ENCODE measurements at places on chromosomes 6 and 20. TPM values are rescaled to one million over a fixed set of nuclear protein-coding genes. Genes with fewer than 3 reads are reported as not detected.

- no peak overlapping the region for H3K27ac ChIP-seq
- no peak for DNase-seq
- H3K4me3 ChIP-seq = no peak overlapping the region
- H3K36me3 ChIP-seq = no peaks in the 10 kb centered on the region
- H3K4me1 ChIP-seq = no peaks in the 10 kb centered on the region
These were observed 36.1 kb upstream of the OPRM1 start for GRCh38 chr6:154002894-154003293.

GRCh38 chr6:87583822-87584221 is 6.0 kb downstream of the RARS2 start:
- H3K27ac ChIP-seq = no peak overlapping the region
- no peak overlapping the region for H3K4me3 ChIP-seq
- no peaks in the 10 kb centered on the region for H3K4me1 ChIP-seq
- DNase-seq = no peak
- H3K27me3 ChIP-seq = no peaks in the 10 kb centered on the region
- H3K36me3 ChIP-seq = no peaks in the 10 kb centered on the region

DNA sequence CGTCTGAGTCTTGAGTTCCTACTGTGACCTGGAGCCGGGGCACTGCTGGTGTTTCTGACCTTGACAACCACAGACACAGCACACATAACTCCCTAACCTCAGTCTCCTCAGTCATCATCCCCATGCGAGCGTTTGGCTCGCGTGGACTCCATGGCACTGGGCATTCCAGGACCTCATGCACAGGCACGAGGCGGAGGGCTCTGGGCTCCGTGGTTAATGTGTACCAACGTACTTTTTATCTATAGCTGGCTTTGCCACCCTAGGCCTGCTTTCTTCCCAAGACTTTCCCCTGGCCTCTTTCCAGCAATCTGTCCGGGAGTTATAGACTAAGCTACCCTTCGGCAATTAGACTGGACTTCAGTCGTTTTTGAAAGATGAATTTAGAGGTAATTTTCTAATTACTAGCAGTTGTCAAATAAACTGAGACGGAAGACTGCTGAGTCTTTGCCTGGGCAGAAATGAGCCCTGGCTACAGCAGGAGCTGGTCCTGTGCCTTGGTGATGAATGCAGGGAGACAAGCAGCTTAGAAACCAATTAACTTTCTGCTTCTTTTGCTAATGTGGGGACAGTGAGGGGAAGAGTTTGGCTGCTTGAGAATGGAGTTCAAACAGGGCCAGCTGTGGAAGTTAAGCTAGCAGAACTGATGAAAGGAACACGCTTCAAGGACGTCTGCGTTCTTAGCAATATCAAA is 16.1 kb upstream of the CTCFL start:
- DNase-seq = no peak
- no peaks in the 10 kb centered on the region for H3K27me3 ChIP-seq
- no peak overlapping the region for H3K4me3 ChIP-seq
- no peaks in the 10 kb centered on the region for H3K4me1 ChIP-seq
- no peak overlapping the region for H3K27ac ChIP-seq
- H3K36me3 ChIP-seq = no peaks in the 10 kb centered on the region

GRCh38 chr20:59062081-59062480 is 19.5 kb upstream of the PRELID3B start:
- H3K36me3 ChIP-seq = no peaks in the 10 kb centered on the region
- no peak overlapping the region for H3K4me3 ChIP-seq
- H3K27me3 ChIP-seq = no peaks in the 10 kb centered on the region
- no peaks in the 10 kb centered on the region for H3K4me1 ChIP-seq

GRCh38 chr6:137661601-137662000 is 167.4 kb upstream of the OLIG3 start:
- H3K4me1 ChIP-seq = no peaks in the 10 kb centered on the region
- H3K27ac ChIP-seq = no peak overlapping the region
- no peak for DNase-seq
- H3K27me3 ChIP-seq = no peaks in the 10 kb centered on the region
- H3K4me3 ChIP-seq = no peak overlapping the region
- no peaks in the 10 kb centered on the region for H3K36me3 ChIP-seq

- H3K27ac ChIP-seq = no peak overlapping the region
- no peaks in the 10 kb centered on the region for H3K27me3 ChIP-seq
- H3K36me3 ChIP-seq = no peaks in the 10 kb centered on the region
These were observed 135.8 kb upstream of the CITED2 start for GRCh38 chr6:139510040-139510790.

- H3K4me3 ChIP-seq = peak overlapping the region; percentile 89
- peaks cover 16% of the 10 kb centered on the region for H3K4me1 ChIP-seq
- no peak for DNase-seq
- H3K36me3 ChIP-seq = peaks cover 15% of the 10 kb centered on the region
- H3K27me3 ChIP-seq = no peaks in the 10 kb centered on the region
These were observed 2.0 kb upstream of the ZNFX1 start for GRCh38 chr20:49279677-49280462.

GRCh38 chr20:30921286-30922071 is 336.0 kb upstream of the DEFB115 start:
- no peak overlapping the region for H3K4me3 ChIP-seq
- no peaks in the 10 kb centered on the region for H3K4me1 ChIP-seq
- no peak overlapping the region for H3K27ac ChIP-seq
- DNase-seq = no peak

- H3K36me3 ChIP-seq = no peaks in the 10 kb centered on the region
- H3K4me1 ChIP-seq = no peaks in the 10 kb centered on the region
- peak overlapping the region; percentile 52 for H3K27ac ChIP-seq
- no peak overlapping the region for H3K4me3 ChIP-seq
These were observed 7.1 kb downstream of the CSNK2A1 start for GRCh38 chr20:536426-537010.

- no peaks in the 10 kb centered on the region for H3K27me3 ChIP-seq
- H3K4me3 ChIP-seq = peak overlapping the region; percentile 64
- peak overlapping the region; percentile 99 for H3K27ac ChIP-seq
These were observed 5.5 kb upstream of the ARMC12 start for GRCh38 chr6:35731414-35731735.

- no peaks in the 10 kb centered on the region for H3K27me3 ChIP-seq
- H3K4me3 ChIP-seq = no peak overlapping the region
- H3K4me1 ChIP-seq = no peaks in the 10 kb centered on the region
- no peaks in the 10 kb centered on the region for H3K36me3 ChIP-seq
These were observed 335.4 kb downstream of the GRIK2 start for GRCh38 chr6:101728956-101729355.

GRCh38 chr6:104017410-104018381 is 842.0 kb downstream of the HACE1 start:
- H3K36me3 ChIP-seq = no peaks in the 10 kb centered on the region
- H3K27me3 ChIP-seq = no peaks in the 10 kb centered on the region
- H3K4me1 ChIP-seq = no peaks in the 10 kb centered on the region
- no peak for DNase-seq
- no peak overlapping the region for H3K4me3 ChIP-seq

DNA sequence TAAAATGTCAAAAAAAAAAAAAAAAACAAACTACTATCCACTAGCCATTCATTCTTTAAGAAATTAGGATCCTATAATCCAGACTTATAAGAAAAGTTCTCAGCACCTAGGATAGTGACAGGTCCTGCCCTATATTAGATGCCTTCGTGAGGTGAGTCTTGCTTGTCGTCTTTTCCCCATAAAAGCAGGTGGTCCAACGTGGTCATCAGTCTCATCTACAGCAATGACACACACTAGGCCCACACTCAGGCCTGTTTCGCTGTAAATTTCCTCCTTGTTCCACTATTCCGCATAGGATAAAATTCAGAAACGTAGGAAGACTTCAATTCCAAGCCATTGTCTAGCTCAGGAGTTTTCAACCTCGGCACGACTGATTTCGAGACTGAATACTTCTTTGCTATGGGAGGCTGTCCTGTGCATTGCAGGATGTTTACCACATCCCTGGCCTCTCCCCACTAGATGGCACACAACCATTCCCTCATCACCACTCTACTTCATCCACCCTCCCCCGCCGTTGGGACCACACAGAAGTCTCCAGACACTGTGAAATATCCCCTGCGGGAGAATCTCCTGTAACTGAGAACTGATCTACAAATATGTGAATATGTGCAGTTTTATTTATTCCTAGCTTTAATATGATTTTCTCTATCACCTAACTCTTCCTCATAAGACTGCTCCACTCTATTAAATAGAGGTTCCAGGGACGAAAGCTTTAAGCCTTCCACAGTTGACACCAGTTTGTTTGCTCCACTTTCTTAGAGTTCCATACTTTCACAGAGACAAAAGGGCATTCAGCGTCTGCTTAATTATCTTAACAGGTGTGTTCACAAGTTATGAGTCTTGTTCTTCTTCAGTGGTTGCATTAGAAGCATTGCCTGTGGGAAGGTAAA is 346.3 kb downstream of the BMP2 start:
- DNase-seq = no peak
- H3K27me3 ChIP-seq = no peaks in the 10 kb centered on the region
- no peak overlapping the region for H3K27ac ChIP-seq
- no peaks in the 10 kb centered on the region for H3K4me1 ChIP-seq
- no peak overlapping the region for H3K4me3 ChIP-seq

DNA sequence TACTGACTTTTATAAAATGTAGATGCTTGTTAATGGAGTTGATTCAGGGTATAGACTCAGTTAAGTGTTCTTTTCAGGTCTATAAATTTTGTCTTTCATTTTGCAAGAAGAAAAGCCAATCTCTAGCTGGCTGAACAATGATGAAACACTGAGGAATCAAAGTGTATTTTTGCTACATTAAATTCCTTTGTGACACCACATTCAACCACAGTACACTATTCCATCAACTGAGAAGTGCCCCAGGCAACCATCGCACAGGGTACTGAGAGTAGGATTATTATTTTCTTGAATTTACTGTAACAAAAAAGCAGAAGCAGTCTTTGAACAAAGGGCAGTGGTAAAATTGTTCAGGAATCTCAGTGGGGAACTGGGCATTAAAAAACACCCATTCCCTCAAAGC is 83.6 kb downstream of the PREP start:
- no peaks in the 10 kb centered on the region for H3K27me3 ChIP-seq
- no peak for DNase-seq
- H3K4me3 ChIP-seq = no peak overlapping the region
- H3K27ac ChIP-seq = no peak overlapping the region
- no peaks in the 10 kb centered on the region for H3K36me3 ChIP-seq

GRCh38 chr6:32095338-32096086 is 13.6 kb downstream of the TNXB start:
- peak overlapping the region; percentile 72 for H3K27ac ChIP-seq
- peak overlapping the region; percentile 33 for H3K4me3 ChIP-seq
- no peaks in the 10 kb centered on the region for H3K36me3 ChIP-seq
- peaks cover 3% of the 10 kb centered on the region for H3K4me1 ChIP-seq
- peaks cover 19% of the 10 kb centered on the region for H3K27me3 ChIP-seq

GRCh38 chr20:34367155-34367554 is 4.1 kb downstream of the ITCH start:
- H3K27me3 ChIP-seq = no peaks in the 10 kb centered on the region
- peaks cover 6% of the 10 kb centered on the region for H3K4me1 ChIP-seq
- no peak overlapping the region for H3K27ac ChIP-seq

GRCh38 chr6:80618953-80619352 is 512.5 kb downstream of the BCKDHB start:
- no peak for DNase-seq
- no peak overlapping the region for H3K27ac ChIP-seq
- H3K36me3 ChIP-seq = no peaks in the 10 kb centered on the region
- H3K4me3 ChIP-seq = no peak overlapping the region
- no peaks in the 10 kb centered on the region for H3K27me3 ChIP-seq
- no peaks in the 10 kb centered on the region for H3K4me1 ChIP-seq

- DNase-seq = no peak
- H3K27me3 ChIP-seq = no peaks in the 10 kb centered on the region
- H3K27ac ChIP-seq = peak overlapping the region; percentile 2
- no peak overlapping the region for H3K4me3 ChIP-seq
These were observed 69.0 kb downstream of the ID4 start for GRCh38 chr6:19906171-19906570.

- H3K27ac ChIP-seq = no peak overlapping the region
- DNase-seq = no peak
- no peak overlapping the region for H3K4me3 ChIP-seq
- no peaks in the 10 kb centered on the region for H3K27me3 ChIP-seq
- H3K36me3 ChIP-seq = no peaks in the 10 kb centered on the region
These were observed 215.1 kb upstream of the QKI start for GRCh38 chr6:163199371-163199770.

- H3K4me1 ChIP-seq = no peaks in the 10 kb centered on the region
- H3K4me3 ChIP-seq = no peak overlapping the region
- no peak overlapping the region for H3K27ac ChIP-seq
- H3K27me3 ChIP-seq = no peaks in the 10 kb centered on the region
These were observed 1159.7 kb downstream of the GRIK2 start for GRCh38 chr6:102553214-102553613.

The SGK2 gene
- 4.1 TPM for total RNA-seq

The LY6G5C gene
- 0.64 TPM for total RNA-seq

The MEP1A gene
- total RNA-seq = 0.29 TPM

The SAPCD1 gene
- not detected for total RNA-seq

The CRYBG1 gene
- 30.9 TPM for total RNA-seq

The CST4 gene
- total RNA-seq = not detected

The ZNF292 gene
- 56.7 TPM for total RNA-seq

Data from breast epithelium (tissue), 4 donors.